ENCODE measurements at places on chromosomes 1 and 21.
A peak's percentile ranks its signal among the peaks of the same experiment; 100 is the strongest.

GRCh38 chr1:98322966-98323365, 338.6 kb upstream of the SNX7 start:
- DNase-seq, result no peak

DNA sequence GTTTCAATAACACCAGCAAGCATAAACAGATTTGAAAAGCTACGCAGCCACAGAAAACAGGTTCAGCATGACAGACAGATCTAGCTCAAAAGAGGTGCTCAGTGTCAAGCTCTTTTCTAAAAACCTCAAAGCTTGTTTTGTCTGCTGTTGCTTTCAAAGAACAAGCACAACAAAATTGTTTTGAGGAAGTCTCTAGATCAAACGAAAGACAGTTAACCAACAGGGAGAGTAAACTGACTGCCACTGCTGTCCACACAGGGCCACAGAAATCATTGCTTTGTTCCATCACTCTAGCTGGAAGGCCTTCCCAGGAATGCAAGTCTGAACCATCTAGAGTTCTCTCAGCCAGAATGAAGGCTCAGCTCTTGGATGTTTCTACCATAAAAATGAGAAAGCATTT, 12.8 kb downstream of the APP start:
- no peak for DNase-seq

GRCh38 chr1:77825131-77825709, 45.8 kb downstream of the MIGA1 start:
- DNase-seq, result peak; percentile 91

GRCh38 chr1:41672173-41672572, 187.7 kb upstream of the EDN2 start:
- DNase-seq, result peak; percentile 56

- DNase-seq, result peak; percentile 17
Measured at GRCh38 chr1:154813300-154813816, 56.7 kb downstream of the KCNN3 start.

GRCh38 chr1:71222668-71223067, 141.8 kb upstream of the ZRANB2 start:
- DNase-seq, result peak; percentile 40

- DNase-seq, result peak; percentile 37
Measured at GRCh38 chr1:62068978-62069377, 125.7 kb upstream of the L1TD1 start.

Data from fibroblast of mammary gland (primary cell).